T47D (cell line): ENCODE measurements at places on chromosomes 7 and 10.

- DNase-seq: peak; percentile 69
Observed at GRCh38 chr7:154832557-154833138, 170.3 kb downstream of the PAXIP1 start.

DNA sequence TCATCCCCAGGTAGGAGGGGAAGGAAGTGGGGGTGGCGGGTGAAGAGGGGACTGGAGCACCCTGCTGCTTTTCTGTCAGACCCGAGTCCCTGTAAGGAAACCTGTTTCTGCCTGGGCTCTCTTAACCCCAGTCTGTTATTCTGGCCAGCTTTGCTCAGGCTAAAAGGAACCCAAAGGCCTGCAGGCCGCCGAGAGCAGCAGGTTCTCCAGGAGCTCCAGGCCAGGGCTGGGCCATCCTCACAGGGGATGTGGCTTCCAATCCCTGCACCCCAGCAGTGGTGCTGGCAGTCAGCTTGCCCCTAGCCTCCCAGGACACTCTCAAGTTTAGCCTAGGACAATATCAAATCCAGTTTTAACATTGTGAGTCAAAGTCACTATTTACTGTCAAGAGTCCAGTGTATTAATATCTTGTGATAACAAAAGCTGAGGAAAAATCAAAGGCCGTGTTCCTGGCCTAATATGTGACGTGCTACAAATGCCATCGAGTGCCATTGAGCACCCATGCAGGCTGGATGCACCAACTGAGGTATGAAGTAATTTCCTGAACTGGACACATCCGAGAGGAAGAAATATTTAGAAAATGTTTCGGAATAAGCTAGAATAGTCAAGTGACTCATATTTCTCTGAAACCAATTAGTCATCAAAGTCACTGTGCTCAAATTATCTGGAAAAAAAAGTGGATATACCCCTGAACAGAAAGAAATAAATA is 7.0 kb downstream of the PKD1L1 start:
- no peak for DNase-seq

GRCh38 chr7:110800984-110801383 is 289.9 kb upstream of the LRRN3 start:
- DNase-seq: no peak

DNA sequence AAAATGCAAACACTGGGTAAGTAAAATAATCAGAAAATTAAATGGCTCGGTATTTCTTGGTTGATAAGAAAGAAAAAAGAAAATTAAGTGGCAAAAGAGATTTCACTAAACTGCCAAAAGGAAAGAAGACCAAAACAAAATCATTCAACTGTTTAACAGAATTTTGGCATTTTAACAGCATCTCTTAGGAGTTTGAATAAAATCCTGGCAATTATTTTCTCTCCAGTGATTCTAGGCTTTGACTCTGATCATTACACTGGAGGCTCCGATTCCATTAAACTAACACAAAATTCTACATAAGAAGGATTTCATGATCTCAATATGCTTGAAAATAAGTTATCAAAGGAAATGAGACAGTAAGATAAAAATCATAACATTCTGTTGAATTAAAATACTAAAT is 62.3 kb downstream of the ARHGAP21 start:
- no peak for DNase-seq

- DNase-seq: no peak
Observed at GRCh38 chr7:130756316-130756715, 22.3 kb upstream of the KLF14 start.

DNA sequence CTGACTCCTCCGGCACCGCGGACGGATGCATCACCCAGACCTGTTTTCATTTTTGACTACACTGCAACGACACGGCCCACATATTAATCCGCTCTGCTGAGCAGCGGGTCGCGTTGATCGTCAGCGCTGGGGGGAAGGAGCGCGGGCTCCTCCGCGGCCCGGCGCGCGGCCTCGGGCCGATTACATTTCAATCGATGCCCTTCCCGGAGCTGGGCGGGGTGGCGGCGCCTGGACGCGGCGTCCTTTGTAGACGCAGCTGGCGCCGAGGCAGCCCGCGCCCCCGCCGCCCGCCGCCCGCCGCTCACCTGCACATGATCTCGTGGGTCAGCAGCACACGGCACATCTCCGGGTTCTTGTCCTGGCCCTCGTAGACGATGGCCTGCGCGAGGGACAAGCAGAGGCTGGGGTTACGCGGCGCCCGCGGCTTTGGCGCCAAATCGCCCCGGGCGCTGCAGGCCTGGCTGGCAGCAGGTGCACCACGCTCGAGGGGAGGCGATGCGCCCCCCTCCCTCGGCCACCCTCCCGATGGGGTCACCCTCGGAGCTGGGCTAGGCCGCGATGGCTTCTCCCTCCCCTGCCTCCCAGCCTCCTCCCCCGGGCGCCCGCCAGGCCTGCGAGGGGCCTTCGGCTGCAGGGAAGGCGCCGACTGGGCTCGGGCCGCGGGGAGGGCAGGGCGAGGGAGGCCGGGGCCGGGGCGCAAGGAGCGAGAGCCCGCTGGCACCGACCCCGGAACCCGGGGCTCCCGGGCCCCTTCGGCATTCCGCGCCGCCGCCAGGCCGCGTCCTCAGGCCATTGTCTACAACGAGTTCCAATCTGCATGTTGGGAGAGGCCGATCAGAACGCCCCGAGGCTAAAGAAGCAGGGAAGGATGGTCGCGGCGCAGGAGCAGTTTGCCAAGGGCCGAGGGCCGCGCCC is 5.2 kb downstream of the EBF3 start:
- no peak for DNase-seq

DNA sequence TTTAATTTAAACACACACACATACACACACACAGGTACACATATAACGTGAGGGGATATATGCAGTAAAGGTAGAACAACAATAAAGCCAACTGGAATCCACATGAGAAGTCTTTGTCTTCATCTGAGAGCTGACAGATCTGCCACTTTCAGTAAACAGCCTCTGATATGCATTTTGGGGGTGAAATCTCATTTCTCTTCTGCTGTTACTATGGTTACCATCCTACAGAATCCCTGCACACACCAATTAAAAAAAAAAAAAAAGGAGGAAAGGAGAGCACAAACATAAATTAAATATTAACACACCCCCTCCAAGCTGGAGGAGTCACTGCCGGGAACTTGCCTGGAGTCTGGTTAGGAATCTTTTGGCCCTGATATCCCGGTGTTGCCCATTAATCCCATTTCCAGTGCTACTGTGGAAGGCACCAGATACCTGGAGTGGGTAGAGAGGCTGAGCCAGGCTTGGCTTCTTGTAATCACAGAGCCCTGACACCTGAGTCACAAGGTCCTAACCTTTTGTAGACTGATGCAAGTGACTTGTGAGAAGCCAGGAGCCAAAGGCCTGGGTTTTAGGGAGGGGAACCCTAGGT is 169.1 kb downstream of the LHFPL3 start:
- no peak for DNase-seq

DNA sequence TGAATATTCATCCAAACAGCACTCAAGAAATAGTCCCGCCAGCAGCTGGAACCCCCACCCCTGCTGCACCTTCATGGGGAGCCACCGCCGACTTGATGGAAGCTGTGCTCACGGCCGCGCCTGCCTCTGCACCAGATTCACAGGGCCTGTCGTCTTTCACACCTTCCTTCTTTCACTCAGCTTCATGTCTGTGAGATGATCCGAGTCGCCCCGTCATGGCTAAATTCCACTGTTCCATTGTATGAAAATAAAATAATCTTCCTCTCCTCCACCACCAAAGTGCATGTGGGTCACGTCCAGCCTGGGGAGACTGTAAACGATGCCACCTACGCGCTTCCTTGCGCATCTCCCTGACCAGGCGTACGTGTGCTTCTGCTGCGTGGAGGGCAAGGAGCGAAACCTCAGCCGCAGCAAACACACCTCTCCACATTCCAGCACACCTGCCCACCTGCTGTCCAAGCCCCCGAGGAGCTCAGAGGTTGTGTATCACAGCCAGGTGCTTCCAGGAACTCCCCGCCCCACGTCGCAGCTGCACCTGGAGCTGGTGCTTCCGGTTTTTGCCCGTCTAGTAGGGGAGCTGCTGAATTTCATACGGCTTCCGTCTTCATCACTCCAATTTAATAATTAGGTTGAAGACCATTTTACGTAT is 137.0 kb downstream of the PTPRN2 start:
- no peak for DNase-seq

DNA sequence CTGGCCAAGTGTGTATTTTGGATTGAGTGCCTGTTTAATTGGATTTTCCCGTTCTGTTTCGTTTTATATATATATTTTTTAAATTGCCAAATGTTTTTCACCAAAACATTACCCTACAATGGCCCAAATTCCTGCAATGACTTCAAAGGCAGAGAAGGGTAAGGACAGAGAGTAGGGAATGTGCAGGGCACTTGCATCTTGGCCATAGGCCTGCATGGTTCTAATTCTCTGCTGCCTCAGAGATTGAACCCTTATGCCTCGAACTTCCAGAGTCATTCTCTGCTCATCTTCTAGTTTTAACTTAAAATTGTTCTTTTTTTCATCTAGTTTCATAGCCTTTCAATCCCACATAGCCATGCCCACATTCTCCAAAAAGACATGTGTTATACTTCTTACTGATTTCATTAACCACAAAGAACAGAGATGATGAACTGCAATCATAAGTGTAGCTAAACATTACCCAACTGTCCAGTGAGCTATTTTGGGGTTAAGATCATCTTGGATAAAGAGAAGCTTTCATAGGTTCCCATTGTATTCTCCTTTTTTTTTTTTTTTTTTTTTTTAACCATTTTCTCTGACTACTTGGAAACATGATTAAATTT is 177.6 kb downstream of the PLXDC2 start:
- no peak for DNase-seq

DNA sequence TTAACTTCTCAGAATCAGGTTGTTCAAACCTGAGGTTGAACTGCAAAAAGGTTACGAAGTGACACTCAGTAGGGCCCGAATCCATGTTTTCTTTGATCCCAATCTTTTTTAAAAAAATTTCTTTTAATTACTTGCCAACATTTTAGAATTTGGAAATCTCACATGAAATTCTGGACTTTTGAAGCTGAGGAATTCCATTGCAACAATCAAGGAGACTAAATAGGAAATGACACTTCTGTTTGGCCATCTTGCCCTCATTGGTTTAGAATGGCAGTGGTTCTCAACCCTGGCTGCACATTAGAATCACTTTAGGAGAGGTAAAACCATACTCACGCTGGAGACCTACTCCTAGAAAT is 471 bp upstream of the TOMM7 start:
- no peak for DNase-seq

DNA sequence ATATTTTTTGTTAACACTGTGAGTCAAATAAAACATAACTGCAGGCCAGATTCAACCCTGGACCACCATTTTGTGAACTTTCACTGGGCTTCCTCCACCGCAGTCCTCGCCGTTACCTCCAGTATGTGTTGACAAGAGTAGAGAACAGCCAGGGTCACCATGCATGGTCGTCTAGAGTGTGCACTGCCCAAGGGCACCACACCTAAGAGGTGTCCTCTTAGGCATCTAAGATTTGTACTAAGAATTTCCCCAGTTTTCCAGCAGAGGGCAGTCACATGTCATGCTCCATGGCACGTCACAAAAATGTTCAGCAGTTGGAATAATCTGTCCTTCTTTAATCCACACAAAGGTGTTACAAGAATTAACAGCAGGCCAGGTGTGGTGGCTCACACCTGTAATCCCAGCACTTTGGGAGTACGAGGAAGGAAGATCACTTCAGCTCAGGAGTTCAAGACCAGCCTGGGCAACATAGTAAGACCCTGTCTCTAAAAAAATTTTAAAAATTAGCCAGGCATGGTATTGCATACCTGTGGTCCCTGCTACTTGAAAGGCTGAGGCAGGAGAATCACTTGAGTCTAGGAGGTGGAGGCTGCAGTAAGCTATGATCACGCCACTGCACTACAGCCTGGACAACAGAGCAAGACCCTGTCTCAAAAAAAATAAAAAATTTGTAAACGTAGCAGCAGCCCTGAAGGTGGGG is 71.2 kb upstream of the FOXK1 start:
- peak; percentile 86 for DNase-seq

DNA sequence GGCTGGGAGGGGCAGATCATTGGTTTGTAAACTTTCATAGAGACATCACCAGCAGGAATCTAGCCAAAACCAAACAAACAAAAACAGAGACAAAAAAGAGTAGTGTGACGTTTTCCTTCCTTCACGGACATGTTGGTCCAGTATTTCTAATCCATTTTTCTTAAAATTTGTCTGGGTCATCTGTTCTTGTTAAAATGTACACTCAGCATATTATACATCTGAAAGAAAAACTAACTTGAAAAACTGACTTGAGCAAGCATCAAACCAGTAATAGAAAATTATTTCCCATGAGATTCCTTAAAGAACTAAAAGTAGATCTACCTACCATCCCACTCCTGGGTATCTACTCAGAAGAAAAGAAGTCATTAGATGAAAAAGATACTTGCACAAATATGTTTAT is 164.2 kb downstream of the KLF6 start:
- DNase-seq: no peak

GRCh38 chr7:130090745-130091532 is 20.6 kb downstream of the KLHDC10 start:
- no peak for DNase-seq

DNA sequence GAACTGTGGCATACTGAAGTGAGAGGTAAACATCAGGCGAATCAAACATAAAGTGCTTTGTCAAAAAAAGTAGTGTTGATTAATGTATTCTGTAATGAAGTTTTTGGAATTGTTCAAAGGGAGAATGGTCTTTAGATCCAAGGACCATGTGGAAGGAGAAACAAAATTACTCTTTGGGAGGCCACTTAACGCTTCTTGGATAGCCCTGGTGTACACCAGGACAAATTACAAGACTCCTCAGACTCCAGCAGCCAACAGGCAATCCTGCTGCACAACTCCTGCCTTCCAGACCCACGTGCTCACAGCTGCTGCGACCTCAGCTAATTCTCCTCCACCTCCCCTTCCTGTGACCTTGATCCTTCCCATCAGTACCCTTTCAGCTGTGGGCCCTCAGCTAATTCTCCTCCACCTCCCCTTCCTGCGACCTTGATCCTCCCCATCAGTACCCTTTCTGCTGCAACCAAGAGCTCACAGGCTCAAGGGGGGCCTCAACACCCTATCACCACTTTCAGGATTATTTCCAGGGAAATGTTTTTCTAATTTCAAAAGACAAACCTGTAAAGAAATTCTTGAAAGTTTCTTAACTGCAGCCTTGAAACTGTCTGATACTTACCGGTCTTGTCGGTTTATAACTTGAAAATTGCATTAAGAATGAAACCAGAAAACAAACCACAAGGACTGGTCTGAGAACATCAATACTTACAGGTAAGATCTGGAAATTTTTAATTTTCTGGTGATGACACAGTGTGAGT is 29.7 kb upstream of the DDC start:
- DNase-seq: no peak

DNA sequence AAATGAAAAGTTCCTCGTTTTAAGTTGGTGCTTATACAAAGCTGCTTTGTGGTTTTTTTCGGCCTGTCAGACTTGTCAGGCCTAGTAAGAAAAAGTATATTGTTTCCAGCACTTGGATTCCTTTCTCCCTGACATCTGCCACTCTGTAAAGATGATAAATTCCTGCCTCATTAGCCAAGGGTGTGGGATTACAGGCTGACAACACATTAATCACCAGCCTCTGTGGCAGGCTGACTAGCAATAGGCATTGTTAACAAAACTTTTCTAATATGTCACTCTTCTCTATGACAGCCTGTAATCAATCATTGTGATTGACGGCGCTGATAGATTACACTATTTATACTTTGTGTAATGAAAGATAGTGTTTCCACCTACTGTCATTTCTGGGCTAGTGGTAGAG is 682.5 kb downstream of the LRMDA start:
- DNase-seq: peak; percentile 26
